MV-4-11 (cell line): ENCODE measurements at places on chromosomes 2 and 18.
A peak's percentile ranks its signal among the peaks of the same experiment; 100 is the strongest.

- DNase-seq = no peak
Observed at GRCh38 chr2:58540681-58541080, 299.6 kb upstream of the FANCL start.

GRCh38 chr2:134665727-134666506 lies 52.9 kb downstream of the TMEM163 start:
- no peak for DNase-seq

DNA sequence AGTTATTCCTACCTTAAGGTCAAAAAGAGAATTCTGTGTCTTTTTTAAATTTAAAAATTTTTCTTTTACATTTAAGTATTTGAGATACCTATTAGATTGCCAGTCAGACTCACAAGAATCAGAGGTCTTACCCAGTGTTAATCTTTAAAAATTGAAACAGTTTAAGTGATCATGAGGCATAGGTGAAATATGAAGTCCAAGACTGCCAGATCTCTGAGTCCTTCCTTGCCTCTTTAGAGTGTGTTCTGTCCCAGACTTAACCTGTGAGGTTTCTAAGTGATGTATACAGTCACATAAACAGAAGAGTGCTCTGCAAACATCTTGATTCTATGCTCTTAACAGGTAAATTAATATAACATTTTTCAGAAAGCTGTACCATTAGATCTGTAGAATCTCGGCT lies 40.6 kb downstream of the ACTR3 start:
- no peak for DNase-seq

- DNase-seq = peak; percentile 8
Observed at GRCh38 chr2:68203587-68203986, 45.9 kb downstream of the PNO1 start.

GRCh38 chr2:120568975-120569268 lies 166.7 kb upstream of the GLI2 start:
- no peak for DNase-seq

DNA sequence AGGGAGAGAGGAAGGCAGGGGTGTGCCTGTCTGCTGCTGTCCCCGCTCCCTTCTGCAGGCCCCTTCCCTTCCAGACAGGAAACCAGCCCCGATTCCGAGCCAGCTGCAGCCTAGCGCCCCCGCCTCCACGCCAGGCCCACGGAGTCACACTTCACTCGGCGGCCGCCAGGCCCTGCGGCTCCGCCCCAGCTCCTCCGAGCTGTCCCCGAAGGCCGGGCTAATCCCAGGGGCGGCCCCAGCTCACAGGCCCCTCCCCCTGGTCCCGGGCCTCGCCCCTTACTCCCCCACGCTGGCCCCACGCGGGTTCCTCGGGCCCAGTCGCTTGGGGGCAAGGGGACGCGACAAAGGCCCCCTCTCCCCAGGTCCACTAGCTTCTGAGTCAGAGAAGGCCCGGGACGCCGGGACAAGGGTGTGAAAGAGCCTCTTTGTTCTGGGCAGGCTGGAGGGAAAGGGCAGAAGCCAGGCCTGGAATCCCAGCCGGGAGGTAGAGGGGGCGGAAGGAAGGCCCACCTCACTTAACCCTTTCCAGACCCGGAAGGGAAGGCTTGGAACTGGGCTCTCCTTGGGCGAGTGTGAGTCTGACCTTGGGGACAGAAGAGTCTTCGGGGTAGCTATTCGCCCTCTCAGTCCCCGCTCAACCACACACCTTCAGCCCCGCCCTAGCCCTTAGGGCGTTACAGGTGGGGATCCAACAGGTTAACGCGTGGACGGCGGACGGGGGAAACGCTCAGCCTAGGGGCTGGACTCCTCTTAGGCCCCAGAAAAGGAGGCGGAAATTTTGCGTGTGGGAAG lies 1.2 kb downstream of the RTKN start:
- DNase-seq = peak; percentile 72

GRCh38 chr2:100234141-100234540 lies 88.2 kb downstream of the LONRF2 start:
- DNase-seq = no peak

- DNase-seq = no peak
Observed at GRCh38 chr2:69828938-69829255, 563 bp upstream of the GMCL1 start.

- no peak for DNase-seq
Observed at GRCh38 chr18:6793986-6794385, 64.5 kb downstream of the ARHGAP28 start.

DNA sequence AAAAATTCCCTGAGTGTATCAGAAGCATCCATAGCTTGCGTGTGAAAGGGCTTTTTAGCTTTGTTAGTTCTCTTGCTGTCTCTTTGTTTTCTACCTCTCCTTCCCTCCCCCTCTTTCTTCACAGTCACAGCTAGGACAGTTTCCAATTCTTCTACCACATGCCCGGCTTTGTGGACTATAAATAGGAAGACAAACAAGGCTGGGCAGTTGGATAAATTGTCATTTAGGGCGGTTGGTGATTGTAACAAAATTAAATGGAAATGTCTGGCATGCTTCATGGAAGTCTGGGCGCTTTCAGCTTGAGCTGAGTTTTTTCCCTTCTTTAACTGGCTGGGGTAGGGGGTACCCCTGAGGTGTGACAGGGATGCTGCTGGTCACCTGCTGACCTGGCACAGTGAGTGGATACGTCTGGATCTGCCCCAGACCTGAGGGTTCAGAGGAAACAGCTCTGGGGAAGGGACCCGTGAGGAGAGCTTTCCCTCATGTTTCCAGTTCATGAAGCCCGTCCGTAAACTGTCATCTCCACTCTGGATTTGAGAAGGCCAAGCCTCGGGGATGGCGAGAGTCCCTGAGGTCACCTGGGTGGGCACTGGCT lies 29.0 kb upstream of the GIGYF2 start:
- no peak for DNase-seq

DNA sequence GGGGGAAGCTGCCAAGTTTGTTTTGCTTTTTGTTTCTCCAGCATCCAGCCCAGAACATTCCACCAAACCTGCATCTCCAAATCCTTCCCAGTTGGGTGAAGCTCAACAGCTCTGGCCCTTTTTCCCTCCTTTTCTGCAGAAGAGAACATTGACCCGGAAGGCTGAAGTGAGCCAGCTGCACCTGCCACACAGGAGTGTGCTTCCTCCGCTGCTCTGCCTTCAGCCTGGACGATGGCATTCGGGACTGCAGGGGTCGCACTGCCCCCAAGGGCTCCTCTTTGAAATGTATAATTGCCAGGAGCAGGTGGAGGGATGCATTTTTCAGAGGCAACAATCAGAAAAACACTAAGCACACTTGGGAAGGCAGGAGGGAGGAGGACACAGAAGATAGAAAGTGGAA lies 41.8 kb downstream of the ST8SIA5 start:
- no peak for DNase-seq

DNA sequence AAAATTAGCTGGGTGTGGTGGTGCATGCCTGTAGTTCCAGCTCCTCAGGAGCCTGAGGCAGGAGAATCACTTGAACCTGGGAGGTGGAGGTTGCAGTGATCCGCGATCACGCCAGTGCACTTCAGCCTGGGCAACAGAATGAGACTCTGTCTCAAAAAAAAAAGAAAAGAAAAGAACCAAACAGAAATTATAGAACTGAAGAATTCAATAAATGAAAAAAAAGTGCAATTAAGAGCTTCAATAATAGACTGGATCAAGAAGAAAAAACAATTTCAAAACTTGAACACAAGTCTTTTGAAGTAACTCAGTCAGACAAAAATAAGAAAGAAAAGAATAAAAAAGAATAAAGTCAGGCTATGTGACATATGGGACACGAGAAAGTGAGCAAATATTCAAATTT lies 175.8 kb upstream of the ZSWIM2 start:
- DNase-seq = no peak

GRCh38 chr18:60667016-60667415 lies 294.4 kb upstream of the MC4R start:
- no peak for DNase-seq

DNA sequence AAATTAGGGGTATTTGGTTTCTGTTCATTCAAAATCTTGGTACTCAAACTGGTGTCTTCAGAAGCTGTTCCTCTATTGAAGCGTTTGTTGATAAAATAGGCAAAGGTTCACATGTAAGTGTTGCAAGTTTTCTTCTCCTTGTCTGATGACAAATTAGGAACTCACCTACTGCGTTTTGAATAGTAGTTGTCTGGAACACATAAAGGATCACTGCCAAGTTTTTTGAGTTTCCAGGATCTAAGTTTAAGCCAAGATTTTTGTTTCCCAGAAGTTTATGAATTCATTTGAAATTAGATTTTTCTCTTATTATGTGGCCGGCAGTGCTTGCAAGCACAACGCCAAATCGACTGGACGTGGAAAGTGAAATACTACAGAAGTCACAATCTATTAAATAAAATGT lies 85.4 kb downstream of the ARHGEF33 start:
- no peak for DNase-seq

DNA sequence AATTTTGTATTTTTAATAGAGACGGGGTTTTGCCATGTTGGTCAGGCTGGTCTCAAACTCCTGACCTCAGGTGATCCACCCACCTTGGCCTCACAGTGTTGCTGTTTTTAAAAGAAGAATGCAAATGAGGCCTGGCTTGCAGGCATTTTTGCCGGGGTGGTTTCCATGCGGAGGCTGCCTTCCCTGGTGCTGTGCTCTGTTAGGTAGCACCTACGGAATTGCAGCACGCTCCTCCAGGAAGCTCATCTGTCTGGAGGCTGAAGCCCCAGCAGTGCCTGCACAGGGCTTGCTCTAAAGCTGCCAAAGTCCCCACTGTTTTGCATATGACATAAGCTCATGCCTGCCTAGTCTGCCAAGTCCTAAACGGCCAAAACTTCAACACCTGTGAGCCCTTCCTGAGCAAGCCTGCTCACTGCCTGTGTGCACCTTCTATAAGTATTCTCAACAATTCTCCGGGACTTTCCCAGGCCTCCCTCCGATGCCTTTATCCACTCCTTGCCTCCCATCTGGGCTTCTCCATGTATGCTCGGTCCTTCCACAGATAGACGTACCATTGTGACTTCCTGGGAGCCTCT lies 551.3 kb upstream of the RAB6C start:
- DNase-seq = no peak

DNA sequence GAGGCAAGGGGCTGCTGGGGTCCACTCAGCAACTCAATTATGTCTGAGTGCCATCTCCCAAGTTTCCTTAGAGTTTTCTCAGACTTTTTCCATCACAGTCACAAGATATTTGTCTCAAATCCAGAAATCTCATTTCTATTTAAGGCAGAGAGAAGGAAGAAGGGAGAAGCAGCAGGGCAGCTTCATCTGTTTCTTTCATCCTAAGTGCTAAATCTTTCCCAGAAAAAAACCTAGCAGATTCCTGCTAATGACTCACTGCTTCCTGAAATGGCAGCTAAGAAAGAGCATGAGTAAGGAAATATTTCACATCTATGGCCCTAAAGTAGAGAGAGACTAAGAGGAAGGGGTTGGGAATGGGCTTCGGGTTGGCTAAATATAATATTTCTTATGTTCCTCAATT lies 88.0 kb downstream of the KYNU start:
- no peak for DNase-seq

- DNase-seq = no peak
Observed at GRCh38 chr2:186327251-186327868, 158.7 kb upstream of the ZC3H15 start.

GRCh38 chr2:172478353-172478752 lies 51.0 kb downstream of the ITGA6 start:
- DNase-seq = no peak
